Endothelial cell (in vitro differentiated cells): ENCODE measurements at places on chromosomes 5 and 9.

- H3K4me1 ChIP-seq = peaks cover 6% of the 10 kb centered on the region
- no peaks in the 10 kb centered on the region for H3K36me3 ChIP-seq
- H3K27ac ChIP-seq = no peak overlapping the region
- no peak for DNase-seq
These were observed 27.0 kb downstream of the ADRA1B start for GRCh38 chr5:159943326-159943725.

DNA sequence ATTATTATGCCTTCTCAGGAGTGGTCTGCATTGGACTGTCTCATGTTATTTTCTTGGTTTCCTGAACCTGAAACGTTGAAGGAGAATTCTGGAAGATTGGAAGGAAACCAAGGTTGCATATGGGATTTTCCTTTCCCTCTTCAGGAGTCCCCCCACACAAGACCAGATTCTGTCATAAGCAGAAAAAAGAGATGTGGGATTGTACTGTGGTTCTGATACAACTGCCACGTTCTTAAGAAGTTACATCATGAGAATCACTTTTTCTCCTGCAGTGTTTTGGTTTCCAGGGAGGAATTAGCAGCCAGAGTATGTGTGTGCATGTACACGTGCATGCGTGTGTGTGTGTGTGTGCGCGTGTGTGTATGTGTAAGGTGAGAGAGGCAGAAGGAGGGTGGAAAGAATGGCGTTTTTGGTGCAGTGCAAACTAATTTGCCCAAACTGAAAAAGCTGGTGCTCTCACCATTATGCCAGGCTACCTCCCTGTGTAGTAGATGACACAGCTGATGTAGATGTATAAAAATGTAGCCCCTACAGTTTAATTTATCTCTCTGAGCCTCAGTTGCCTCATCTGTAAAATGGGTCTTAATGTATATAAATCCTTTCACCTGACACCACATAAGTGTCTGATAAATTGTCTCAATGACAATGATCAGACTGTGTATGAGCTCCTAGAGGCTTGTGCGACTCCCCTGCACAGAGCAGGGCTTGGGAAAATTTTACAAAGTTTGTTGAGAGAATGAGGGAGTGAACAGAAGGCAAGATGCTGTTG lies 38.6 kb downstream of the RALGPS1 start:
- DNase-seq = no peak
- H3K27me3 ChIP-seq = peaks cover 4% of the 10 kb centered on the region
- H3K4me1 ChIP-seq = peaks cover 7% of the 10 kb centered on the region
- H3K27ac ChIP-seq = no peak overlapping the region

GRCh38 chr5:22910523-22910922 lies 57.4 kb upstream of the CDH12 start:
- H3K36me3 ChIP-seq = no peaks in the 10 kb centered on the region
- no peak overlapping the region for H3K4me3 ChIP-seq
- no peaks in the 10 kb centered on the region for H3K4me1 ChIP-seq
- no peak for DNase-seq

GRCh38 chr5:134477462-134478245 lies 47.8 kb upstream of the JADE2 start:
- H3K4me1 ChIP-seq = no peaks in the 10 kb centered on the region
- no peaks in the 10 kb centered on the region for H3K27me3 ChIP-seq
- no peak overlapping the region for H3K27ac ChIP-seq
- H3K36me3 ChIP-seq = no peaks in the 10 kb centered on the region
- H3K4me3 ChIP-seq = no peak overlapping the region

DNA sequence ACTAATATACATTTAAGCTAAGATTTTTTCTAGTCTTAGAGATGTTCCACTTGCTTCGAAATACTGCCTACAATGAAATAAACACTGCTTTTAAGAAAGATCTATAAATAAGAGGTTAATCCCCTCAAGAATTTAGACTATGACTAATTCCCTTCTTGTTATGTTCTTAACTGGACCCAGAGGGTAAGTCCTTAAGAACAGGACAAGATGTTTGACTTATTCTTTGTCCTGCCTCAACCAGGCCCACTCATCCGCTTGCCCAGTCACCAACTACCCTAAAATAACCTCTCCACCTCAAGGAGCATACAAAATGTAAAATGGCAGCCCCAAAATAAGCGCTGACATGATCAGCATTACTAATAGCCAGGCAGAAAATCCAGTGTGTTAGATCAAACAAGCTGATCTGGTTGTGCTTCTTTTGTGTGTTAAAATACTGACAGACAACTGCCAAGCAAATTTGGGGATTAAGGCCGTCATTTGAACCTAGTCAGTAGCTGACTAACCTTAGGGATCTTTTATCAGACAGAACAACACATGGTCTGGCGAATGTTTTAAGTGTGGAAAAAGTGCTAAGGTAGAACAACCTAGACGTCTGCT lies 93.7 kb upstream of the SMC5 start:
- H3K4me1 ChIP-seq = no peaks in the 10 kb centered on the region
- H3K27me3 ChIP-seq = no peaks in the 10 kb centered on the region
- DNase-seq = no peak
- H3K27ac ChIP-seq = no peak overlapping the region
- no peaks in the 10 kb centered on the region for H3K36me3 ChIP-seq

DNA sequence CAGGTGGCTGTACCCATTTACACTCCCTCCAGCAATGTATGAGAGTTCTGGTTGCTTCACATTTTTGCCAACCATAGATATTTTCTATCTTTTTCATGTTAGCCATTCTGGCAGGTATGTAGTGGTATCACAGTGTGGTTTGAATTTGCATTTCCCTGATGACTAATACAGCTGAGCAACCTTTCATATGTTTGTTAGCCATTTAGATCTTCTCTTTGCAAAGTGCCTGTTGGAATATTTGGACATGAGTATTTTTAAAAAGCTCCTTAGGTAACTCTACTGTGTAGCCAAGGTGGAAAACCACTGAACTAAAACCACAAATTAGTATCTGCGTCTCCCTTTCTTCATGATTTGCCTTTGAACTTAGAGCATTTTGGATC lies 31.9 kb downstream of the IRF1 start:
- H3K36me3 ChIP-seq = peaks cover 4% of the 10 kb centered on the region
- DNase-seq = no peak
- peaks cover 16% of the 10 kb centered on the region for H3K4me1 ChIP-seq
- H3K4me3 ChIP-seq = no peak overlapping the region
- no peak overlapping the region for H3K27ac ChIP-seq
- peaks cover 19% of the 10 kb centered on the region for H3K27me3 ChIP-seq

- H3K36me3 ChIP-seq = peaks cover 19% of the 10 kb centered on the region
- H3K4me1 ChIP-seq = peaks cover 4% of the 10 kb centered on the region
- H3K27me3 ChIP-seq = peaks cover 5% of the 10 kb centered on the region
- no peak for DNase-seq
These were observed 15.4 kb downstream of the NIPSNAP3B start for GRCh38 chr9:104779334-104779733.

DNA sequence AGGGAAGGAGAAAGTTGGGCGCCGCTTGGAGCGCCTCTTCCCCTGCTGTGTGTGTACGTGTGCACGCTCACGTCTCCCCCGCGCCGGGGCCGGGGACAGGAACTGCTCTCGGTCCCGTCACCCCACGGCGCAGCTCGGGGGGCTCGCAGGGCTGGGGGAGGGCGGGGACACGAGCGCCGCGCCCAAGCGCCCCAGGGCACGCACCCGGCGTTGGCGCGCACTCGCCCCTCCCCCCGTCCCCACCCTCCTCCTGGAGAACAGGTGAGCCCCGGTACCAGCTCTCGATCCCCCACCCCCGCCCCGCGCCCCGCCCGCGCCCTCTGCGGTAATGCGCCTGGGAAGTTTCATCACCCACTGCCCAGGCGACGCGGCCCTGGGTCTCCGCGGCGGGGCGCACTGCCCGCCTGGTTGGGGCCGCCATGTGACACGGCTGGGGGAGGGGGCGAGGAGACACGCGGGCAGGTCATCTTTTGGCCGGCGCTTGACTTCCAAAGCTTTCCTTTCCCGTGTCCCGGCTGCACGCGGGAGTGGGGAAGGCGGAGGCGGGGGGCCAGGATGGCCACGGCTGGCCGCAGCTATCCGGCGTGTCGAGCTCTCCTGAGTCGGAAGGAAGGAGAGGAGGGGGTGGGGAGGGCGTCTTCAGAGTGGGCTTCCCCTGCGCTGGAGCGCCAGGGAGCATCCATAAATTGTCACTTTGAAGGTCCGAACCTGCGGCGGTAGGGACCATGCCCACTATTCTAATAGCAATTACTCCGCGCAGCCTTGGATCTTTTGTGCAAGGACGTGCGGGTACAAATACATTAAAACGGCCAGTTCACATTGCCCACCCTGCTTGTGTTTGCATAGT lies 1.5 kb upstream of the STC2 start:
- H3K36me3 ChIP-seq = no peaks in the 10 kb centered on the region
- peak overlapping the region; percentile 92 for H3K4me3 ChIP-seq
- DNase-seq = peak; percentile 36
- H3K27ac ChIP-seq = no peak overlapping the region
- peaks cover 32% of the 10 kb centered on the region for H3K4me1 ChIP-seq

GRCh38 chr9:103427696-103428095 lies 432.6 kb downstream of the CYLC2 start:
- no peaks in the 10 kb centered on the region for H3K4me1 ChIP-seq
- no peak overlapping the region for H3K27ac ChIP-seq
- H3K27me3 ChIP-seq = no peaks in the 10 kb centered on the region
- H3K36me3 ChIP-seq = no peaks in the 10 kb centered on the region
- H3K4me3 ChIP-seq = no peak overlapping the region

DNA sequence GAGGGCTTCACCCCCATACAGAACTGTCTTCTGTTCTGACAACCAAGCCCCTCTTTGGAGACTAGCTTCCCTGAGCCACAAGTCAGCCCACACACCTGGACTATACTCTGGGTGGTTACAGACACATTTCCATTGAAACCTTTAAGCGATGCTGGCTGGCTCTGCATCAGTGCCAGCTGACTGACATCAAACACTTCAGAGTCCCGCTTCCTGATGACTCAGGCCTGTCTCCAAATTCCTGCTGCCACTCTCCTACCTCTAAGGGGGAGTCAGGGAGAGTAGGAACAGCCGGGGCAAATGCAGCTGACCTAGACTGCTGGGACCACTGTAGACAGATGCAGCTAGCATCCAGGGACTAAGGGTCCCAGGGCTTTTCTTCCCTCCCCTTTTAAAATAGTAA lies 59.4 kb downstream of the SIL1 start:
- H3K4me1 ChIP-seq = peaks cover 15% of the 10 kb centered on the region
- H3K4me3 ChIP-seq = no peak overlapping the region
- H3K27ac ChIP-seq = no peak overlapping the region

DNA sequence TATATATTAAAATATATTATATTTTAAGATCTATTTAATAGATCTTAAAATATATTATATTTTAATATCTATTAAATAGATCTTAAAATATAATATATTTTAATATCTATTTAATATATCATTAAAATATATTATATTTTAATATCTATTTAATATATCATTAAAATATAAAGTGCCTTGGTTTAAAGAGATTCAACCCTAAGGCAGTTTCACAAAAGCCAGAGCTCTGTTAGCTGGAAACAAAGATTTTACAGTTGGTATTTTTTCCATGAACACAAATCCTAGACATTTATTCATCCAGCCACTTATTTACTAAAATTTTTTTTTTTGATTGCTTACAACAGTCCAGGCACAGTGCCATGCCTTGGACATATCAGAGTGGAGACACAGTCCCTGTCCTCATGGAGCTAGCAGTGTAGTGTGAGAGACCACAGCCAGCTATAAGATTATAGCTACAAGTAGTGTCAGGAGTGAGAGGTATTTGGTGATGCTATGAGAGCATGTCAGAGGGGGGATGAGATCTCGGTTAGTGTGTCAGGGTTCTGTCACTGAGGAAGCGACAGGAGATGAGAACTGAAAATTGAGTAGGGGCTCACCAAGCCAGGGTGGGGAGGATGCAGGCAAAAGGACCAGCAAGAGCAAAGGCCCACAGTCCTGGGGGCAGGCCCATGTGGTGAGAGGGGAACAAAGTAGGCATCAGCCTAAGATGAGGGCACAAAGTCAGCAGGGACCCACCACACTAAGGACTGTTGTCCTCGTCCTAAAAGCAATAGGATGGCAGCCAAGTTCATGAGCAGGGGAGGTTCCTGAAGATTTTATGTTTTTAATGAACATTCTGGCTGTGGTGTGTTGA lies 74.5 kb downstream of the FBXO38 start:
- no peak overlapping the region for H3K27ac ChIP-seq
- H3K27me3 ChIP-seq = peaks cover 2% of the 10 kb centered on the region
- no peak for DNase-seq
- H3K4me3 ChIP-seq = no peak overlapping the region
- no peaks in the 10 kb centered on the region for H3K36me3 ChIP-seq

- no peak overlapping the region for H3K4me3 ChIP-seq
- no peak overlapping the region for H3K27ac ChIP-seq
- no peak for DNase-seq
- no peaks in the 10 kb centered on the region for H3K36me3 ChIP-seq
- H3K27me3 ChIP-seq = no peaks in the 10 kb centered on the region
These were observed 394.2 kb downstream of the RASEF start for GRCh38 chr9:82668689-82669199.

DNA sequence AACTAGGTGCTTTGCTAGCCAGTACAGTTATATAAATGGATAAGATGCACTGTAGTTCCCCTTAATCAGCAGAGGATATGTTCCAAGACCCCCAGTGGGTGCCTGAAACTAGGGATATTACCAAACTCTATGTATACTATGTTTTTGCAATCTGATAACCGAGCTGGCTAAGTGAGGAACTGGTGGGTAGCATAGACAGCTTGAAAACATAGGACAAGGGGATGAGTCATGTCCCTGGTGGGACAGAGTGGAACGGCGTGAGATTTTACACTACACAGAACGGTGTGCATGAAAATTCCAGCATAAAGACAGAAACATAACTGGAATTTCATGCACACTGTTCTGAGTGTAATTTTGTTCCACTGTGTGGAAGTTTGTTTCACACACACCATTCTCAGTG lies 86.9 kb downstream of the BASP1 start:
- no peaks in the 10 kb centered on the region for H3K4me1 ChIP-seq
- no peaks in the 10 kb centered on the region for H3K36me3 ChIP-seq
- no peak for DNase-seq
- H3K4me3 ChIP-seq = no peak overlapping the region
- H3K27ac ChIP-seq = no peak overlapping the region
